EL (cell line): ENCODE measurements at places on chromosomes 12 and 14.

DNA sequence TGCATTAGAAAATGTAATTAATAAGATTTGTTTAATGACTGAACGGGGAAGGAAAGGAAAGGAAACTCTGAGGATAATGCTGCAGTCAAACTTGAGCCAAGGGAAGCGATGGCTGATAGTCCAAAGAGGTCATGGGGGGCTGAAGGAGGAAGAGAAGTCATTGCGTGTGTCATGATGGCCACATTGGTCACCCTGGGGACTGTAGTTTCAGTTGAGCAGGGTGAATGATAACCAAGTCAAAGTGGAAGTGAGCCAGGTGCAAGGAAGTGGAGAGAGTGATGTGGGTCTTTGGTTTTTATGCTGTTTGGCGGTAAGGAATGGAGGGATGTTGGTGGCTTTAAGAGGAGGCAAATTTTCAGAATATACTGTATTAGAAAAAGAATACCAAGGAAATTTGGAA, 21.6 kb downstream of the C12orf75 start:
- DNase-seq = no peak

GRCh38 chr12:28164644-28165275, 25.5 kb upstream of the CCDC91 start:
- DNase-seq = no peak

DNA sequence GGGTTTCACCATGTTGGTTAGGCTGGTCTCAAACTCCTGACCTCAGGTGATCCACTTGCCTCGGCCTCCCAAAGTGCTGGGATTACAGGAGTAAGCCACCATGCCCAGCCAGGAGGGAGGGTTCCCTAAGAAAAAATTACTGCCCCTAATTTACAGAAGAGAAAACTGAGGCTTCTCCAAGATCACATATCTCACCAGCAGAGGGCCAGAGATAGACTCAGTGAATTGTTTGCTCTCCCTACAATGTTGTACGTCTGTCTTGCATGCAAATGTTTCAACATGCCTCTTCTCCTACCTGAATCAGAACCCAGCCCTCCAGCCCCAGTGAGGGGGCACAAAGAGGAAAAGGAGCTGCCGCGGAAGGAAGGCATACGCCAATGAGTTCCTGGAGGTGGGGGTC, 48.3 kb upstream of the TMEM263 start:
- no peak for DNase-seq

DNA sequence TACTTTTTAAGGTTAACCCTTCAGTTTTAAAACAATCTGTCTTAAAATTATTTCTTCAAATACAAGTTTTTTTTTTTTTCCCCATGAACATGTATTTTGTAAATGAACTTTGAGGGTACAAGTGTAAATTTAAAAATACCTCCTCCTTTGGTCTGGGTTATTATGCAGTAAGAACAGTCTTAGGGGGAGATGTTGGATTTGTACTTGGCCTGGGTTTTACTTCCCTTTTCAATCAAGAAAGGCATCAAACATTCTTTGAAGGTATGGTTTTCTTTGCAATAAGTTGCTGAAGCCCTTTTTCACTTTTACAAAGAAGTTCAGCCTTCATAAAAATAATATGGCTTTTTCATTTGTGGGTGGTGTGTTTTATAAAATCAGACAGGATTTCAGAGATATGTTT, 20.5 kb downstream of the WBP11 start:
- no peak for DNase-seq

GRCh38 chr12:122880155-122880667, 15.7 kb downstream of the VPS37B start:
- DNase-seq = no peak
